ELR (cell line): ENCODE measurements at places on chromosomes 4 and X.

- no peak for DNase-seq
Observed at GRCh38 chr4:101556842-101557241, 209.5 kb upstream of the PPP3CA start.

GRCh38 chr4:2937146-2937857 lies 25.9 kb downstream of the NOP14 start:
- DNase-seq: peak; percentile 31

- DNase-seq: peak; percentile 65
Observed at GRCh38 chrX:23756165-23756564, 13.1 kb upstream of the ACOT9 start.

DNA sequence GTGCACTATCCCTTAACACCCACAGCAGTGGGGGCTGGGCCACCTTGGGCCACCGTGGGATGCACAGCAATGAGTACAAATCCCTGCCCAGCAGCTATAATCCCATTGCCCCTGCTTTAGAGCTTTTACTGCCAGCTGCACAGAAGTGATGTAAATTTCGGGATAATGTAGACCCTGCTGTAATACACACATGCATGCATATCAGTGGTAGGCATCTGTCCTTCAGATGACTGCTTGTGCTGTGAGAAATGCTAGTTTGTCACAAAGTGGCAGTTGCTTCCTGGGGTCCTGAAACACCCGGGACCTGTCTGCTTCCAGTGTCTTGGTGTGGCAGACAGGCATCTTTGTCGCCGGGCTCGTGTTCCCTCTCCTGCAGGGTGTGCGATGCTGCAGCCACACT lies 14.1 kb downstream of the NSG1 start:
- no peak for DNase-seq

DNA sequence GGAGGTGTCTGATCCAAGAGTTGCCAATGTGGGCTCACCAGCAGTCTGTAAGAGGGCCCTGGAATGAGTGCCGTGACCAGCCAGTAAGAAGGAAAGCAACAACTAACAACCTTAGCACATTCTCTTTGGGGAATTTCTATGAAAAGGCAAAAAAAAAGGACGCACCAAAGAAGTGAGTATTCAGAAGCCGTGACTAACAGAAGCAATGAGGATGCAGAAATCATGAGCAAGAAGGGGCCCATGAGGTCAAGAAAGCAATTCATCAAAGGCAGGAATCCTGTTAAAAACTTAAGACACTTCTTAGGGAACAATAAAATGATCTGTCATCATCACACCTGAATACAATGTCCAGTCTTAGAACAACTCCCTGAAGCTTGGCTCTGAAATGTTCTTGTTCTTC lies 260.5 kb downstream of the RAPGEF2 start:
- peak; percentile 17 for DNase-seq

GRCh38 chr4:62387808-62388207 lies 1187.7 kb downstream of the ADGRL3 start:
- DNase-seq: no peak

DNA sequence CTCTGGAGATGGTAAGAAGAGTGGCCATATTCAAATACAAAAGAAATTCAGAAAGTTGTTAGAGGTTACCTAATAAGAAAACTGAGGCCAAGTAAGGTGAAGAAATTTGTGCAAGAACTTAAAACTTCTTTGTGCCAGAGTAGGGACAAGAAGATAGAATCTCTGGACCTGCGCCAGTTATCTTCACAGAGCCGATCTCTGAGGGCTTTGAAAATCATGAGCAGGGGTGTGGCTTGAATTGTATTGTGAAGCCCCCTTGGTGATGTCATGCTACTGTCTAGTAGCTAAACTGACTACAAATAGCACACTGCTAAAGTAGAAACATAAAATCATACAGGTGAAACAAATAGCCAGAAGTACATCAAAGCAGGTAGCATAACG lies 184.6 kb downstream of the UGT8 start:
- no peak for DNase-seq

DNA sequence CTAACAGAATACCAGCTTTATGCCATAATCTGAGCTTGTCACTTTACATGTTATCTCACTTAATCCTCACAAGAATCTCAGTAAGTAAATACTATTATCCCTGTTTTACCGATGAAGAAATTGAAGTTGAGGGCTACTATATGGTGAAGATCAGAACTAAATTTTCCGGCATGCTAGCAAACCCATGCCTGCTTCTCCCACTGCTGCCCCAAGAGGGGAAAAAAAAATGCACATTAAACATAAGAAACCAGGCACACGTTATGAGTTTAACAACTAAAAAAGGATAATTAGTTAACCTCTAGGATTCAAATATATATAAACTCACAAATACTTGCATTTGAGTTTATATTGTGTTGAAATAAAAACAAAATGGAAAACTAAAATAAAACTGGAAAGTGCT lies 10.8 kb downstream of the SLC10A7 start:
- peak; percentile 5 for DNase-seq

DNA sequence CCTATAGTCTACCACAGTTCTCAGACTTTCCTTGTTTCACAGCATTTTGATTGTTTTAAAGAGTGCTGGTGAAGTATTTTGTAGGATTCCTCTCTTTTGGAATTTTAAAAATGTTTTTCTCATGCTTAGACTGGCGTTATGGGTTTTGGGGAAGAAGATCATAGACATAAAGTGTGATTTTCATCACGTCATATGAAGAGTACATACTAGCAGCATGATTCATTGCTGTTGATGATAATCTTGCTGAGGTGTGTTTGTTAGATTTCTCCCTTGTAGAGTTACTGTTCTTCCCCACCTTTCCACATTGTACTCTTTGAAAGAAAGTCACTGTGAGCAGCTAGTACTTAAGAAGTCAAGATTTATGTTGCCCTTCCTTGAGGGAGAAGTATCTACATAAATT lies 396.1 kb upstream of the GNPDA2 start:
- no peak for DNase-seq

DNA sequence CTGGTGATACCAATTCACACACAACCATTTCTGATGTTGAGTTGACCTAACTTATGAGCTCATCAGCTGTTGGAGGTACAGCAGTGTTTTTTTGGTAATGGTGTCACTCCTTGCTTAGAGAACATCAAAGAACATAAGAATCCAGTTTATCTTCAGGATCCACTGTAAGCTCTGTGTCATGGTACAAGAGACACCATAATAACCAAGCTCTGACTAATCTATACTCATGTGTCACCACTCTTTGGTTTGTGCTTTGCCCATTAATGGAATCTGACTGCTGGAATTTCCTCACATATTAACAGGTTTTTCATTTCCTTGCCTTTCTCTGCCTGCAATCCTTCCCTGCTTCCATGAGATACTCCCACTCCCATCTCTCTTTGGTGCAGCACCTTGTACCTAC lies 735.1 kb upstream of the LCORL start:
- DNase-seq: peak; percentile 39
